ENCODE measurements at places on chromosomes 12 and 14. TPM values are rescaled to one million over a fixed set of nuclear protein-coding genes. Genes with fewer than 3 reads are reported as not detected.

The APEX1 gene
- 151 TPM for total RNA-seq

The KIF26A gene
- total RNA-seq = 1.1 TPM

The VASH1 gene
- total RNA-seq = 6.4 TPM

The KCNJ8 gene
- total RNA-seq = not detected

The DTX1 gene
- 13.2 TPM for total RNA-seq

The RNASE3 gene
- not detected for total RNA-seq

The REP15 gene
- total RNA-seq = 0.24 TPM

The TSPAN11 gene
- not detected for total RNA-seq

The ANG gene
- total RNA-seq = 11.1 TPM

The AEBP2 gene
- 82.9 TPM for total RNA-seq

The OR4K17 gene
- not detected for total RNA-seq

The TMEM121 gene
- 2.5 TPM for total RNA-seq

The HIGD1C gene
- not detected for total RNA-seq

The TAS2R14 gene
- 2.4 TPM for total RNA-seq

The EXOC3L4 gene
- not detected for total RNA-seq

The NTN4 gene
- total RNA-seq = 0.34 TPM

Data from activated T-helper 17 cell treated with anti-CD3 and anti-CD28 coated beads, Interleukin-2, amount 50 U/mL, for 72 hours (primary cell).